T-helper 1 cell treated with Interleukin-12 subunit alpha and Interleukin-12 subunit beta and Interleukin-4 antibody, amounts not matched to agents 30 ng/mL and 1 ng/mL, for 36 hours (primary cell): ENCODE measurements at places on chromosomes 13 and 19. TPM values are rescaled to one million over a fixed set of nuclear protein-coding genes. Genes with fewer than 3 reads are reported as not detected.

Gene PRX
- total RNA-seq, result 0.66 and 0.68 TPM in 2 replicates

Gene ADM5
- total RNA-seq, result 3.9 and 4.4 TPM in 2 replicates

Gene PCDH17
- not detected in 2 replicates for total RNA-seq

Gene CD209
- not detected in 2 replicates for total RNA-seq

Gene ZNF541
- total RNA-seq, result 0.12 TPM in 2 replicates

Gene ANKRD24
- total RNA-seq, result 0.63 and 0.69 TPM in 2 replicates

Gene SIGLEC10
- total RNA-seq, result 1.3 and 1.4 TPM in 2 replicates
